Mucosa of descending colon (tissue), 3 donors: ENCODE measurements at places on chromosomes 16 and 17. TPM values are rescaled to one million over a fixed set of nuclear protein-coding genes. Genes with fewer than 3 reads are reported as not detected.

The KRTAP9-2 gene
- total RNA-seq: not detected

The IRF8 gene
- 55.8 TPM for total RNA-seq

The KRTAP4-16 gene
- total RNA-seq: not detected

The CCNF gene
- 12.7 TPM for total RNA-seq

DNA sequence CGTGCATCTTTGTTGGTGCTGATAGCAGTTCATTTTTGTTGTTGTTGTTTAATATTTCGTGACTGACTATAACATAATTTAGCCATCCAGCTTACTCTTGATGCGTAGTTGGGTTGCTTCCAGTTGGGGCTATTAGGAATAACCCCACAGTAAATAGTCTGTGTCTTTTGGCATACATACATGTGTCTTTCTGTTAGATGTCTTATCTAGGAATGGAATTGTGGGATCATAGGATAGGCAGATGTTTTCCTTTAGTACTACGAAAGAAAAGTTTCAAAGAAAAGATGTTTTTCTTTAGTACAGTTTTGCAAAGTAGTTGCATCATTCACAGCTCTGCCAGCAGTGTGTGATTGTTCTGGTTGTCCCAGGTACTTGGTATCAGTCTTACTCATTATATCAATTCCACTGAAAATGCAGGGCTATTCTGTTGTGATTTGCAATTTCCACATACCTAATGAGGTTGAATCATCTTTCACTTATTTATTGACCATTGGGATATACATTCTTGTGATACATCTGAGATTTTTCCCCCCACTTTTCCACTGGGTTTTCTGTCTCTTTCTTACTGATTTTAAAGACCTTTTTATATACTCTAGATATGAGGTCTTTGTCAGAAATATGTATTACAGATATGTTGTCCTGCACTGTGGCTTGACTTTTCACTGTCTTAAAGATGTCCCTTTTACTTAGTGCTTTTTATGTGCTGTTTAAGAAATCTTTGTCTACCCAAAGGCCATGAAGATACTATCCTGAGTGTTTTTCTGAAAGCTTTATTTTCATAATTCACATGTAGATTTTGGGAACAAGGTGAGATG, 173.3 kb downstream of the MRTFB start:
- DNase-seq: no peak
